Activated CD4-positive, alpha-beta T cell treated with anti-CD3 and anti-CD28 coated beads, Interleukin-2, Interleukin-6, amounts not matched to agents 100 ng/mL and 50 ng/mL, durations not matched to agents 16 hours and 8 hours (primary cell): ENCODE measurements at places on chromosomes 2 and 18.

GRCh38 chr2:56053679-56054078, 130.1 kb upstream of the EFEMP1 start:
- no peak for DNase-seq

- no peak for DNase-seq
Observed at GRCh38 chr2:84678214-84678613, 161.9 kb downstream of the DNAH6 start.

DNA sequence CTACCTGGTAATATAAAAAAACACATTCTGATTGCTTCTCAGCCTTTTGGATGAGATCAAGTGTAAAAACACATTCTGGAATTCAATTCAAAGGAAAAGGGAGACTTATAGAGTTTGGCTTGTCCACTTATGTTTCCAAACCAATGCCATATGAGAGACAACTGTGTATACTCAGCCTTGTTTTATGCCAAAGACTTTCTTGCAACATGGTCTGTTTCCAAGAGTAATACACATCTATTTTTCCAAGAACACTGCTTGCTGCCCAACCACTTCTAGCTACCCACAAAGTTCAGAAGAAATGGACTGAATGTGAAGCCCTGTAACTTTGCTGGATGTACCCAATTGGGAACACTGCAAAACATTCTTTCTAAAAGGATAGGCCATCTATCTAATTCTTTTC, 48.0 kb upstream of the GRB14 start:
- DNase-seq, result no peak

- DNase-seq, result no peak
Observed at GRCh38 chr2:72603481-72603880, 222.4 kb downstream of the EXOC6B start.
